ENCODE measurements at places on chromosomes 13 and 19. TPM values are rescaled to one million over a fixed set of nuclear protein-coding genes. Genes with fewer than 3 reads are reported as not detected.

ZNF708 gene
- total RNA-seq: 13.3 TPM

ATP5F1D gene
- 648 TPM for total RNA-seq

ZNF506 gene
- 17.4 TPM for total RNA-seq

ARL11 gene
- 0.82 TPM for total RNA-seq

KLHL1 gene
- not detected for total RNA-seq

- no peak for DNase-seq
Observed at GRCh38 chr19:5563008-5563431, 4.7 kb downstream of the TINCR start.

- DNase-seq: peak; percentile 81
Observed at GRCh38 chr19:48513289-48514122, 1.9 kb upstream of the LMTK3 start.

DNA sequence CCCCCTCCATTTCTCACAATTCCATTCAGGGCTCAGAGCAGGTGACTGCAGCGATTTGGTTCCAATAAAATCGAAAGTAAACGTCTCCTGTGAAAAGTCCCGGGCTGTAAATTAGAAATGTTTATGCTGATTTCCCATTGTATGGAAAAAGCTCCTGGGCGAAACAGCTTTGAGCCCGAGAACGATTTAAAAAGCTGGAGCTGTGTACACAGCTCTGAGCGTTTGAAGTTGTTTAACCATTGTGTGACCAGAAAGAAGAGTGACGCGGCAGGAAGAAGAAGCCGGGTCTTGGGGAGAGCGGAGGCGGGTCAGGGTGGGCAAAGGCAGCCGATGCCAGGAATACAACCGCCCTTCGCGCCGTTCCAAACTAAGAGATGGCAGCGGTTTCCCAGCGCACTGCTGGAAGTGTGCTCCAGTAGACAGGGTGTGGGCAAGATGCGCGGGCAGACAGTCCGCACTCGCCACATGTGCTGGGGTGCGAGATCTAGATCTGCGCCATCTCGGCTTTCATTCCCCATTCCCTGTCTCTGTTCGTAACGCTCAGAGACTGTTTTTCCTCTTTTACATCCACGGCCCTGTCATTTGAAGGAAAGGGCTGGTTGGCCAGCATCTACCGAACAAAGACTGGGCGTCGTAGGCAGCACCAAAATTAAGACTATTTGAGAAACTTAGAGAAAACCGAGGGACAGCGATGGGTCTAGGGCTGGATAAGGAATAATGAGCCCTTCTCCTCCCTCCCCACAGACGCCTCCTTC is 960 bp upstream of the GSX1 start:
- no peak for DNase-seq

GRCh38 chr19:55325172-55325571 is at the start of gene TMEM150B:
Gene TMEM150B, minus strand, starts transcription at chr19:55325341. Its CDS starts 4,305 bp downstream, at chr19:55321036.
- no peak for DNase-seq

DNA sequence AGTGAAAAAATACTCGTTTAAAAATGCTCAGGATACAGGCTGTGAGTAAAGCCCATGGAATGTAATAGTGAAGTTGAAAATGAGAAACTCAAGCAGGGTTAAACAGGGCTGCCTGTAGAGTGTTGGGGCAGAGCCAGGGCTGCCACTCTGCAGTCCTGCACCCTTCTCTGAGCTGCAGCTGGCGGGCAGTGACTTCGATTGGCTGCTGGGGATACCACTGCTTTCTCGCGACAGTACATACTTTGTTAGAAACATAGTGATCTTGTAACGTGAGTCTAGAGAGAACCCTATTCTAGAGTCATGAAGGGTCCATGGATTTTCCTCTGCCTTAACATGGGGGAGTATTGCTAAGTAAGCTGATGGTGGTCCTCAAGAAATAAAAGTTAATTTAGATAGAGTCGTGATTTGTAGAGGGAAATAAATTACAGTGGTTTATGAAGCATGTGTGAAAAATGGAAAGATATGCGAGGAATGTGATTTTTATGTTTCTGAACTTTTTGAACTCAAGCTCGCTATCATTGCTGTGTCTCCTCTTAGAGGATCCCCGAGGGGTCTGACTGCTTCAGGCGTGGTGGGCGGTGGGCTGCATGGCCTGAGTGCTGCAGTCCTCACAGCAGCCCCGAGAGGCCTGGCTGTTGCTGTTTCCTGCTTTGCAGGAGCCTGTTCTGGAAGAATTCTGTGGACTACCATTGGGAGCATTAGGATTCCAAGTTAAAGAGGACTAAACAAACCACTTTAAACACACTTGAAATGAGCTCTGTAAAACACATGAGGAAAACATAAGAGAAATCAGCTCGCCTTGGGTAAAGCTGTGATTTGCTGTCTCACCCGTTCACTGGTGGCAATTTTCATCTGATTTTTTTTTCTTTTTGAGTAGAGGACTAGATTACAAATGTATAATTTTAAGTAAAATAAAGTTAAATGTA is 95.7 kb downstream of the ARHGEF7 start:
- peak; percentile 82 for DNase-seq

DNA sequence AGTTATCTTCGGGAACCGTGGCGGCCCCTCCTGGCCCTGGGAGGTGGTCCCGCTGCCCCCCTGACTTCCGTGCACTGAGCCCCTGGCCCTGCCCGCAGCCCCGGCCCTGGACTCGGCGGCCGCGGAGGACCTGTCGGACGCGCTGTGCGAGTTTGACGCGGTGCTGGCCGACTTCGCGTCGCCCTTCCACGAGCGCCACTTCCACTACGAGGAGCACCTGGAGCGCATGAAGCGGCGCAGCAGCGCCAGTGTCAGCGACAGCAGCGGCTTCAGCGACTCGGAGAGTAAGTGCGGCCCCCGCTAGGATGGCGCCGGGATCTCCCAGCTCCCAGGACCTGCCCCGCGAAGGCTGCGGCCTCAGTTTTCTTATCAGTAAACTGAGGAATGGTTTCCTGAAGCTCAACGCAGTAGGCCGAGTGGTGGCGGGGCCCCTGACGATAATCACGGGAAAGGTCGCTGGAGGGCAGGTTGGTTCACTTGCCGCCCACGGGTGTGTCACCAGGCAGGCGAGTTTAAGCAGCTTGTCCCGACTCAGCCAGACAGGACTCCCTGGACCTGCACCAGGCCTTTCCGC is 924 bp downstream of the RGCC start:
- peak; percentile 69 for DNase-seq

GRCh38 chr19:28534766-28535351 is 678.1 kb downstream of the UQCRFS1 start:
- DNase-seq: no peak

- DNase-seq: no peak
Observed at GRCh38 chr19:41740415-41741243, 14.7 kb upstream of the CEACAM6 start.

DNA sequence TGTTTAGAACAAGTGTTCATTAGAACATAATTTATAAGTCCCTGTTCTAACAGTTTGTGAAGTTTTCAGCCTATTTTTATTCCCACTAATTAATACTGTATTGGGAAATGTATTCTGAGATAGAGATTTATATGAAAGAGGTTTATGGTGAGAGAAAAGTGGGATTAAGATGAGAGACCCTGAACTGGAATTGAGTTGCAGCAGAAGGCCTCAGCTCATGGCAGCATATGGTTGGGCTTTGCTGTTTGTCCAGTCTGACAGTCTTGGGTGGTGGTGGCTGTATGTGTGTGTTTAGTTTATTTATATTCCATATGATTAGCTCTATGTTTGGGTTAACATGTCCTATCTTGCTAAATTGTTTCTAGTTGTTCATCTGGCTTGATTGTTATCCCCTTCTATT is 575.1 kb downstream of the SLITRK5 start:
- no peak for DNase-seq

DNA sequence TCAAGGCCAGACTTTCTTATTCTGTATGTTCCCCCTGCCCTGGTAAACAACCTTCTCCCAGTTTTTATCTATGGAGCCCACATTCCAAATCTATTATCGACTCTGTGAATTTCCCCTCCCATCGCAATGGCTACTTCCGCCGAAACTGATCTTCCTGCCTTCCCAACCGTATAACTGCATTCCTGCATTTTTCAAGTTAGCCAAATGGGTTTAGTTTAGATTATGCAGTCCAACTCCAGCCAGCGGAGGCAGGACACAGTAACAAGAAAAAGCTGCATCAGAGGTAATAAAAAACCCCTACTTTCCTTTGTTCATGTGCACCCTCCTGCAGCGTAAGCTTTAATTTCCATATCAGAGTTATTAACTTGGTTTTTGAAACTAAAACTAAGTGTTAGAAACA is 112.2 kb upstream of the ZNF91 start:
- no peak for DNase-seq

- no peak for DNase-seq
Observed at GRCh38 chr19:48623556-48624066, 4.3 kb downstream of the SPHK2 start.

- peak; percentile 94 for DNase-seq
Observed at GRCh38 chr19:51394050-51394836, 3.9 kb upstream of the C19orf84 start.
